ENCODE measurements at places on chromosomes 1 and 21.

- DNase-seq: no peak
These were observed 1623.3 kb upstream of the B3GALT2 start for GRCh38 chr1:194809665-194810064.

DNA sequence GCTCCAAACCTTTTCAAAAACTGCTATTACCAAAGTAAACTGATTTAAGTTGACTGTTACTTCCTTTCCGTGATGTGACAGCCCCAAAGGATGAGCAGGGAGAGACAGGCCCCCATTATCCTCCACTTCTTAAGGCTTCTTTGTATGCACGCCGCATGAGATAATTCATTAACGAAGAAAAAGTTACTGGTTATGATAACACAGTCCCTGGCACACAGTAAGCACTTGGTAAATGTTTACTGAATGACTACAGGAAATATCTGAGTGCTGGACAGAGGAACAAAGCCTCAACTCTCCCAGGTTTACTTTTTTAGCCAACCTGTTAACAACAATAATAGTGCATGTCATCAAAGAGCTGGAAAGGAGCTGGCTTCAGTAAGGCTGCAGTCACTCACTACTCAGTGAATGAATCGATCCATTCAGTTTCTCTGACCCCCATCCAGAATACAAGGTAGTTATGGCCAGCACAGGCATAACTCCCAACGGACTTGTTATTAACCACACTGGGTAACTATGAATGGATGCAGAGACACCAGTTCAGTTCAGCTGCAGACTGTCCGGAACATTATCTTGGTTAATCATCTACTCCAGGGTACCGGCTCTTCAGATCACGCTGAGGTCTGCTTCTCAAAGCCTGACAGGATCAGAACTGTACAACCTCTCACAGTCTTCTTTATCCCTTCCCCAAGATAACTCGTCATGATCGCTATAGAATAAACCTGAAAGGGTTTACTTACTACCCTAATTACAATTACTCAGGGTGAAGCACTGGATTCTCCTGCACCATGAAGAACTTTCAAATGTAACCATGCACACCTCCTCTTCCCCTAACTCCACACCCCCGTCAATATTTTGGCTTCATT, 58.3 kb downstream of the TGFBR3 start:
- no peak for DNase-seq

GRCh38 chr1:3092530-3092929, 23.5 kb downstream of the PRDM16 start:
- no peak for DNase-seq

DNA sequence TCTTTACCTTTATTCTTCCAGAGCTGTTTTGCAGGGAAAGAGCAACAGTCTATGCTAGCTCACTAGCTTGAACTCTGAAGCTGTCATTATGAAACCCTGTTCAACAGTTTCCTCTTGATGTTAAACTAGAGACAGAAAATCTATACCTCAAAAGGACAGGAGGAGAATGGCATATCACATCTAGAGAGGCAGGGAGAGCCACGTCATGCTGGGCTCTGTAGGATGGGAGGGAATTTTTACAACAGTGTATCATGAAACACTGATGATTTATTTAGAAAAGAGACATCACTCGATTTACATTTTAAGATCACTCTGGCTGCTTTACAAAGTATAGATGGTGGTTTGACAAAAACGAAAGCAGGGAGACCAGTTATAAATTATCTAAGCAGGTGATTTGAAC, 224.9 kb upstream of the COA6 start:
- no peak for DNase-seq

DNA sequence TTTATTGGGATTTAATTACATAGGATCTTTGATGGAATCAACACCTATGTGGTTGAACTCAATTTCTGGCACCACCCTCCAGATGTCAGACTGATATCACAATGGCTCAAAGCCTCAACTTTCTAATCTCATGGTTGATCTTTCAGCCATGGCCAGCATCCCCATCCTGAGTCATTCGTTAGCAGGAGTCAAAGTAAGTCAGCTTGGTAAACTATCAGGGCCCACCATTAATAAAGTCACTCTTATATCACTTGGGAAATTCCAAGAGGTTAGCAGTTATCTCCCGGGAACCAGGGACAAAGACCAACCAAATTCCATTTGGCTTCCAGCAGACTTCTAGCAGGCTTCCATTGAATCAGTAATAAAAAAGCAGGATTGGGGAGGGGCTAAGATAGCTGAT, 50.7 kb upstream of the TNFSF4 start:
- no peak for DNase-seq

DNA sequence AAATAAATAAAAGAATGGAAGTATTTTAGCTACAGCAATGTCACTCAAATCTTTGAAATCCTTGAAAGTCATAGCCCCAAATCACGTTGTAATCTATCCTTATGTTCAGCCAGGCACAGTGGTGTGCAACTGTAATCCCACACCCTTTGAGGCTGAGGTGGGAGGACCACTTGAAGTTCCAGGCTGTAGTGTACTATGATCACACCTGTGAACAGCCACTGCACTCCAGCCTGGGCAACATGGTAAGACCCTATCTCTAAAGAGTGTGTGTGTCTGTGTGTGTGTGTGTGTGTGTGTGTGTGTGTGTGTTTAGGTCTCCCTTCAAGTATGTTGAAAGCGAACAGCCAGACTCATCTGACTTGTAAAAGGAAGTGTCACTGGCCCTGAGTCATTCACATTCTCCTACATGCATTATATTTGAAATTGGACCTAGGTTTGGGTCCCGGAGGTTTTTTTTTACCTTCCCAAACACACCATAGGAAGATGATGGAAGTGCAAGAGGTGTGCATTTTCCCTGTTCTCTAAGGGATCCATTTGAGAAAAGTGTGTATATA, 50.1 kb downstream of the ZNF281 start:
- no peak for DNase-seq

DNA sequence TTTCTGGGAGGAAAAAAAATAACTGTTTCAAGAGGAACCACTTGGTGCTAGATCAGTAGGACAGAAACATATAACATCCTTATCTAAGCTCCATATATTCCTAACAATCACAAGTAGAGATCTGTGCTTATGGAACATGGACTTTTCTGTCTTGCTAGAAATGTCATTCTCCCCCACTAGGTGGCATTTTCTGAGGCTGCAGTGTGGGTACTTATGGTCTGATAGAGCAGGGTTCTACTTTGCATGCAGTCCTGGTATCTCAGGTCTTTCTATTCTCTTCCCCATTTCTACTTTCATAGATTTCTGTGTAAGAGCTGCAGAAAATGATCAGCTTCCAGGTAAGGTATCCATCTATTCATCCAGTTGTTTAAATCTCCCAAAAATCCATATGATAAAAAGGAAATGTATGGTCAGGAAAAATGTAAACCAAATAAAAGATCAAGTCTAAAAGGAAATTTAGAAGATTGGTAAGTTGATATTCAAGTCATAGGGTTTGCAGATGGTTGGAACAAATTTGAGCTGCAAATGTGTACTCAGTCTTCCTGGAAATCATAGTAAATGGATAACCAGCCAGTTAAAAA, 1.5 kb downstream of the ZNF684 start:
- peak; percentile 48 for DNase-seq

DNA sequence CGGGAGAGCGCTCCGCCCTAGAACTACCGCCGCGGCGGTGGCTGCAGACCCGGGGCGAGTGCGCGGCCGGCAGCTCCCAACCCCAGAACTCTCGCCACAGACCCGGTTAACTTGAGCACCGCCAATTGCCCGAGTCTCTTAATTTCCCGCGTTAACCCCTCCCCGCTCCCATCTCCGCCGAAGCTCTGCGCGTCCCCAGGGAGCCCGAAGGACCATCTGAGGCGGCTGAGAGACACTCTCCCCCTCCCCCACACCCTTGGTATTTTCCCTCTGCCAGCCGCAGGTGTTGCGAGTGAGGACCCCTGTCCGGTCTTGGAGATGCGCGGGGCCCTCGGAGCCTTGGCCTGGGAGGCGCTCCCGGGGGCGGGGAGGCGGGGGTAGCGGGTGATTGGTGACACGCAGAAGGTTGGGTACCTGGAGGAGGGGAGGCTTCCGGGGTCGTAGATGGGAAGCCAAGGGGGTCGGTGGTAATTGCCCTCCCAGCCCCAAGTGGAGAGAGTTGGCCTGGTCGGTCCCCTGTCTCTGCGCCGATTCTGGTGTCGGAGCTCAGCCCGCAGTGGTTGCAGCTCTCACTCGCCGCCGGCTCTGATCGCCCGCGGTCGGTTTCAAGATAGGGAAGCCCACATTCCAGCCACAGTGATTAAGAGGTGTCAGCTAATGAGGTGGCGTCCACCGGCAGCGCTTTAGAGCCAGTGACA, 858 bp upstream of the SUSD4 start:
- DNase-seq: no peak

DNA sequence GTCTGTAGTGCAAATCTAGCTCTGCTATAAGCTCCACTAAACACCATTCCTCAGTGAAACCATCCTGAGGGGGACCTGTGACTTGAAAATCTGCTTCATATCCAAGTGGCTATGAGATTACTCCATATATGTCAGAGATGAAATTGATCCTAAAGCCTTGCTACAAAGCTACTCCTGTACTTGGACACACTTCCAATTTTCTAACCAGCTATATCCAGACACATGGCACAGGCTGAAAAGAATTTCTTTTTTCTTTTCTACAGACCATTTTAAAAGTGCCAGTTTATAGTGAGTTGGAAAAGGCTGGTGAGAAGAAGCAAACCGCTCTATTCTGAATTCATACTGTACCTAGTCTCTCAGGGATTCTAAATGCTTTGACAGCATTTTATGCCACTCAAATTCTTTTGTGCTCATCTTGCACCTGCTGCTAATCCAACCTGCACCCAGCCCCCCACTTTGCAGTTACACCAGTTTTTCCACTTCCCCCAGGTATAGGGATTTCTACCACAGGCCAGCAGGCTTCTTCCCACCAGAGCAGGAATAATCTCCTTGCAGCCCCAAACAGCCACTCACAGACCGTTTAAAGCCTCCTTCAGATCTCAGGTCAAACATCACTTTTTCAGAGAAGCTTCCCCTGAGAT, 112.5 kb downstream of the RERE start:
- no peak for DNase-seq

DNA sequence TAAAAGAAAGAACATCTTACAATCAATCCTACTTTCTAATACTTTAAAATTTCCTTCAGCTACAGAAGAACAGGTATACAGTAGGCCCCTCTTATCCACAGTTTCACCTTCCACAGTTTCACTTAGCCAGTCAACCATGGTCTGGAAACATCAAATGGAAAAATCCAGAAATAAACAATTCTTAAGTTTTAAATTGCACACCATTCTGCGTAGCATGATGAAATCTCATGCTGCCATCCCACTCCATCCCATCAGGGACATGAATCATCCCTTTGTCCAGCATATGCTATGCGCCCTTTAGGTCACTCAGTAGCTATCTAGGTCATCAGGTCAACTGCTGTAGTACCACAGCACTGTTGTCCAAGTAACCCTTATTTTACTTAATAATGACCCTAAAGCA, 67.7 kb downstream of the HSF2BP start:
- DNase-seq: no peak

DNA sequence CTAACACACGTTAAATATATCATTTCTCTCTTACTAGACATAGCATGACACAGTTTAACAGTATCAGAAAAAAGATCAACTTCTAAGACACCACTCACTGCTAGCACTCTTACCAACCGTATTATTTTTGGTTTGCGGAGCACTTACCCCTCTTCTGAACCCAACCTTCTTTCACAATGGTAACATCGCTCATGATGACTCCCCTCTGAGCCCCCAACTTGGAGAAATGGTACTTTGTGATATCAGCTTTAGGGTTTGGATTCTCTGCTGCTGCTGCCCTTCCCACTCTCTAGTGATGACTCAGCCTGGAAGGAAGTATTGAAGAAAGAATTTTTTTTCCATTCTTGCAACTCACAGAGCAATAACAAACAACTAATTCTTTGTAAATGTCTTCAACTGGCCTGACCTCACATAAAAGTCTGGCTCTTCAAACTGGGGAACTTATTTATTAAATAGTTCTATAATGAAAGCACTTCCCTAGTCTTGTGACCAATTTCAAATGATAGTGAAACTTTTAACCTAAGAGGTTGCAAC, 7.0 kb downstream of the AKT3 start:
- DNase-seq: no peak

GRCh38 chr1:90724926-90725656, 8.0 kb upstream of the BARHL2 start:
- no peak for DNase-seq

GRCh38 chr21:38219049-38219628, 37.7 kb upstream of the KCNJ15 start:
- peak; percentile 58 for DNase-seq

- no peak for DNase-seq
These were observed 120.5 kb downstream of the SIK1 start for GRCh38 chr21:43306391-43306790.

GRCh38 chr1:172238965-172239364, 181.5 kb upstream of the C1orf105 start:
- no peak for DNase-seq

- no peak for DNase-seq
These were observed 27.4 kb upstream of the GJA9 start for GRCh38 chr1:38908821-38909220.

DNA sequence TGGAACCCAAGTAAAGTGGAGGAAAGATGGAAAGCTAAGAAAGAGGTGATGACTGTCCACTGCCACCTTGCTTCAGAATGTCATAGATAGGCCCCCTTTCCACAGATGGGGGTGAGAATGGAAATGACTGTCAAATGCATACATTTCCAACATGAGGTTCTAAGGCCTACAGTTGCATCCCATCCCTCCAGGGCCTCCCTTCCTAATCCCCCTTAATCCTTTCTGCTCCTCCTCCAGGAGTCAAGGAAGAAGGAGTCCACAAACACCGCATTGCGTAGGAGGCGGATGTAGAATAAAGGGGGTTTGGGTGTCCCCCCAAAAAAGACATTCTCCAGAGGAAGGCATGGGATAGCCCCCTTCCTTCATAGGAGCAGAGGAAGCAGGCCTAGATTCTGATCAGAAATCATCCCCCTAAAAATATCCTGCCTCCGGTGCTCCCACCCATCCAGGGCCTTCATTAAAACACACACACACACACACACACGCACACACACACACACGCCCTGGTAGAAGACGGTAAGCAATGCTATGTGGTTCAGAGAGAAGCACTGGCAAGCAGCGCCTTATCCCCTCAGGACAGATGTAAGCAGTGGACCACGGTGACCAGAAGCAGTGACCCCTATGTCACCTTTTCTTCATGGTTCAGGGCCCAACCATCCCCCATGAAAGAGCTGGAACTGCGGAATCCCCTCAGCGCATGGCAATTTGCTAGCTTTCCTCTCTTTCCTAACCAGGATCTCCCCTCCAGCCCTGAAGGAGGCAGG, 2.0 kb downstream of the SV2A start:
- no peak for DNase-seq

DNA sequence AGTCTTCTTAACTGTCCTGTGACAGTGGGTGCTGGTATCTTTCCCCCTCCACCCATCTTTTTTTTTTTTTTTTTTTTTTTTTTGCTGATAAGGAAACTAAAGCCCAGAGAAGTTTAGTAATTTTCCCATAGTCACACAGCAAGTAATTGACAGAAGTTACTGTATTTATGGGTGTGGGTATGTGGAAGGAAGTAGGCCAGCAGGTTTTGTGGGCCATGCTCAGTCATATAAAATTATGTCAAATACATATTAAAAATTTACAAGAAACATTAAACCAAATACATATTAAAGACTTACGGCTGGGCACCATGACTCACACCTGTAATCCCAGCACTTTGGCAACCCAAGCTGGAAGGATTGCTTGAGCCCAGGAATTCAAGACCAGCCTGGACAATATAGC, 51.5 kb downstream of the KAZN start:
- no peak for DNase-seq

- DNase-seq: peak; percentile 72
These were observed 893 bp downstream of the RCC2 start for GRCh38 chr1:17438318-17439249.
